ENCODE measurements at places on chromosomes 4 and X.

GRCh38 chrX:134801267-134801666 lies 143.0 kb upstream of the PLAC1 start:
- DNase-seq: no peak

GRCh38 chr4:17324386-17324830 lies 187.5 kb downstream of the QDPR start:
- peak; percentile 72 for DNase-seq

DNA sequence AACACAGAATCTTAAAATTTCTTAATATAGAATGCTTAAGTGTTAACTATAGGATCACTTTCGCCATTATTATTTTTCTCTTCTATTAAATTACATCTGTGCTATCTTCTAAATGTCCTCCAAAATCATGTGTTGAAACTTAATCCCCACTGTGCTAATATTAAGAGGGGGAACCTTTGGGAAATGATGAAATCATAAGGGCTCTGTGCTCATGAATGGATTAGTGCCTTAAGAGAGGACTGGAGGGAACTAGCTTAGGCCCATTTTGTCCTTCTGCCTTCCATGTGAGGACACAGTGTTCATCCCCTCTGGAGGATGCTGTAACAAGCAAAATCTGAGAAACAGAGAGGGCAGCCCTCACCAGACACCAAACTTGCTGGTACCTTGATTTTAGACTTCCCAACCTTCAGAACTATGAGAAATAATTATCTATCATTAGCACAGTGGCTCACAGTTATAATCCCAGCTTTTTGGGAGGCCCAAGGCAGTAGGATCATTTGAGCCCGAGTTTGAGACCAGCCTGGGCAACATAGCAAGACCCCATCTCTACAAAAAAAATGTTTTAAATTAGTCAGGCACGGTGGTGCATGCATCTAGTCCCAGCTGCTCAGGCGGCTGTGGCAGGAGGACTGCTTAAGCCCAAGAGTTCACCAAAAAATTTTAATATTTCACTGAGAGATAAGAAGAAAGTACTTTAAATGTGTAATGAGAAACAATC lies 26.3 kb downstream of the KLHL8 start:
- no peak for DNase-seq

GRCh38 chr4:77194989-77195388 lies 38.0 kb downstream of the CCNG2 start:
- no peak for DNase-seq

DNA sequence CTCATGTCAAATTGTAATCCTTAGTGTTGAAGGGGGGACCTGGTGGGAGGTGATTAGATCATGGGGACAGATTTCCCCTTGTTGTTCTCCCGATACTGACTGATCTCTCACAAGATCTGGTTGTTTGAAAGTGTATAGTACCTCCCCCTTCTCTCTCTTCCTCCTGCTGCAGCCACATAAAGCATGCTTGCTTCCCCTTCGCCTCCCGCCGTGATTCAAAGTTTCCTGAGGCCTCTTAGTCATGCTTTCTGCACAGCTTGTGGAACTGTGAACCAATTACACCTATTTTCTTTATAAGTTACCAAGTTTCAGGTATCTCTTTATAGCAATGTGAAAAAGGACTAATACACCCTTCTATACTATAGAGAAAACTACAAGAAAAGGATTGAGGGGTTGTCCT lies 1170.5 kb upstream of the AGA start:
- no peak for DNase-seq

Measured in Ammon's horn (tissue), 1 donor.